ENCODE measurements at places on chromosomes 4 and X. TPM values are rescaled to one million over a fixed set of nuclear protein-coding genes. Genes with fewer than 3 reads are reported as not detected.

- no peaks in the 10 kb centered on the region for H3K4me1 ChIP-seq
- no peak overlapping the region for H3K4me3 ChIP-seq
- no peak for DNase-seq
- H3K27me3 ChIP-seq = no peaks in the 10 kb centered on the region
Observed at GRCh38 chr4:142414366-142414990, 431.6 kb downstream of the INPP4B start.

GRCh38 chr4:101337688-101338087 is 9.6 kb downstream of the PPP3CA start:
- H3K27me3 ChIP-seq = no peaks in the 10 kb centered on the region
- peaks cover 3% of the 10 kb centered on the region for H3K4me1 ChIP-seq

GRCh38 chr4:109432696-109433095 is 919 bp upstream of the SEC24B start:
- no peak for DNase-seq
- H3K27ac ChIP-seq = peak overlapping the region; percentile 97
- peaks cover 15% of the 10 kb centered on the region for H3K4me1 ChIP-seq
- no peaks in the 10 kb centered on the region for H3K27me3 ChIP-seq
- peak overlapping the region; percentile 74 for H3K4me3 ChIP-seq
- no peaks in the 10 kb centered on the region for H3K36me3 ChIP-seq

DNA sequence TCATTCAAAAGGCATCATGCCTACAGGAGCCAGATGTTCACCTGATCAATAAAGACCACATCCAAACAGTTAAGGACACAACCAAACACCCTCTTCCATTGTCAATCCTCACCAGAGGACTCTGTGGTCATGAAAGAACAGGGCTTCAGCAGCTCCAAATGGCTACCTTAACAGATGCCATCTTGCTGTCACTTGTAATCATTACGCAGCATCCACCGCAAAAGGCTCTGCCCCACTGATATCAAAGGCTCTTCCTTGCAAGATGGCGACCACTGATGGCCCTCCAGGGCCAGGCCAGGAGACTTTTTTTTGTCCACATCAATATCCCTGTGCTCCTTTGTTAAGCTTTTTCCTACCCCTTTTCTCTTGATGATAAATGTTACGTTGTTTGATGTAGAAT is 157.4 kb downstream of the DHRSX start:
- DNase-seq = no peak
- H3K36me3 ChIP-seq = no peaks in the 10 kb centered on the region
- no peaks in the 10 kb centered on the region for H3K27me3 ChIP-seq
- no peak overlapping the region for H3K27ac ChIP-seq

DNA sequence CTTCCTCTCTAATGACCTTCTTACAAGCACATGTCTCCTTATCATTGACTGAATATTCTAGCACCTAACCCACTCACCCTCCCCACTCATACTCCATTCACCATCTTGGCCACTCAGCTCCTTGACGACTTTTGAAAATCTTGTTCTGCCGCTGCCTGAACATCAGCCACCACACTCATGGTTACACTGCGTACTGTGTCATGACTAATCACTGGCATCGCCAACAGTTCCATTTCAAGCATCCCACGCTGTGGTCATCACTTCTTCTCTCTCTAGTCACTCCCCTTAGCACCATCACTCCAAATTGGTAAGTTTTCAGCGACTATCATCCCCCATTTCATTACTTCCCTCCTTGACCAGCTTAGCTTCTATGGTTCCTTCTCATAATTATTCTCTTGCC is 352.8 kb downstream of the MAPK10 start:
- H3K4me3 ChIP-seq = no peak overlapping the region
- no peaks in the 10 kb centered on the region for H3K36me3 ChIP-seq
- no peaks in the 10 kb centered on the region for H3K4me1 ChIP-seq
- H3K27ac ChIP-seq = no peak overlapping the region
- no peak for DNase-seq
- no peaks in the 10 kb centered on the region for H3K27me3 ChIP-seq

DNA sequence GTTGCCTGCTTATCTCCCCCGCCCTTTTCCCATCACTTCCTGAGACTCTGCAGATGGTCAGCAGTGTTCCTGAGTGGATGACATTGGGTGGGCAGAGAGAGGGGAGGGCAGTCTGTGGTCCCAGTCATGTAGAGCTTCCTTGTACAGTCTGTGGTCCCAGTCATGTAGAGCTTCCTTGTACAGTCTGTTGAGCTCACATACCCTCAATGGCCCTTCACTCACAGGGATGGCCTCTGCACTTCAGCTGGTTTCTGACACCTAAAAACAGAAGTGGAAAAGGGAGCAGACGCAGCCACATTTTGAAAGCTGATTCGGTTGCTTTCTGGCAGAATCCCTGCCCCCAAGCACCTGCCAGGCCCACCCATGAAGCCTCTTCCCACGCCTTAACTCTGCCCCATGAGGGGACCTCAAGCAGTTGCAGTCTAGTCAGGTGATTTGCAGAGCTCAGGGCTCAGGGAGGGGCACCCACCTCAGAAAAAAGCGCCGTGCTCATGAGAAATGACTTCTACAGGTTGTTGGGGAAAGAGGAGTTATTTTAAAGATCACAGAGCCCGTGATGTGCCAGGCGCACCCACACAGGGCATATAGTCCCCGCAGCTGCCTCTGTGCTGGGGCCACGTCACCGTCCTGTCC is 3.6 kb upstream of the TMEM271 start:
- H3K36me3 ChIP-seq = no peaks in the 10 kb centered on the region
- no peaks in the 10 kb centered on the region for H3K4me1 ChIP-seq
- no peak for DNase-seq
- peaks cover under 1% of the 10 kb centered on the region for H3K27me3 ChIP-seq
- H3K4me3 ChIP-seq = no peak overlapping the region

DNA sequence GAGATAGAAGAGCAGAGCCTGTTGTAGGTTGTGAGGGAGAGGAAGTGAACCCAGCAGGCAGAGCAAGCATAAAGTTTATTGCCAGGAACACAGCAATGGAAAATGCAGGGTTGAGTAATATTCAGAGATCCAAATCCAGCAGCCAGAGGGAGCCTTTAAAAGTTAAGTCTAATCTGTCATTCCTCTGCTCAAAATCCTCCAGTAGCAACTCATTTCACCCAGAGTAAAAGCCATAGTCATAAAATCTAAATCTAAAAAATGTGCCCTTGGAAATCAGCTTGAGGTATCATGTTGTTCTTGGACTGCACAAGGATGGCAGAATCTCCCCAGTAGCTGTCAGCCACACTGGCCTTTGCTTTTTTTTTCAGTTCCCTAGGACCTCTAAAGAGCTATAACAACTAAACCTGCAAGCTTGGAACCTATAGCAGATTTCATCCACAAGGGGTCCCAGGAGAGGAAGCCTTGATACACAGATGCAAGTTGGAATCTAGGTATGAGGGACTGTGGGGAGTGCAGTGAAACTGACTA is 62.9 kb upstream of the FRAS1 start:
- H3K27me3 ChIP-seq = no peaks in the 10 kb centered on the region
- H3K27ac ChIP-seq = no peak overlapping the region
- no peak for DNase-seq
- no peaks in the 10 kb centered on the region for H3K36me3 ChIP-seq
- no peaks in the 10 kb centered on the region for H3K4me1 ChIP-seq
- H3K4me3 ChIP-seq = no peak overlapping the region

GRCh38 chrX:13667919-13668318 is 15.0 kb downstream of the TCEANC start:
- DNase-seq = no peak
- no peaks in the 10 kb centered on the region for H3K36me3 ChIP-seq
- no peak overlapping the region for H3K27ac ChIP-seq
- H3K4me1 ChIP-seq = no peaks in the 10 kb centered on the region

GRCh38 chr4:183842129-183842528 is 63.0 kb upstream of the STOX2 start:
- H3K27me3 ChIP-seq = no peaks in the 10 kb centered on the region
- no peaks in the 10 kb centered on the region for H3K4me1 ChIP-seq
- no peak overlapping the region for H3K4me3 ChIP-seq
- no peak for DNase-seq

DNA sequence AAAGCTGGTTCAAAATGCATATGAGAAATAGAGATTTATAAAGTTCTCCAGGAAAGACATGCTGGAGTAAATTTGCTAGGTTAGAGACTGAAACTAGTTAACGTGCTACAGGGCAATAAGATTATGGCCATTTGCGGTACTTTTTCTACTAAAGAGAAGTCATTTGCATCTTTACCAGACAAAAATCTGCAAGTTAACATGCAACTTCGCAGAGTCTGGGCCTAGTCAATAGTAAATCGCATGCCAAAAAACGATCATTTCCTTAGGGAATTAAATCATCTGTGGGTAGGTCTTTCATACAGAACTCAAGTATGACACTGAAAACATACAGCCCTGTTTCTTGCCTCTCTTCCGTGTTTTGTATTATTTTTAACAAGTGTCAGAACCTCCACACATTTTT is 32.8 kb upstream of the REST start:
- no peaks in the 10 kb centered on the region for H3K36me3 ChIP-seq
- no peak overlapping the region for H3K4me3 ChIP-seq
- H3K27me3 ChIP-seq = no peaks in the 10 kb centered on the region
- no peaks in the 10 kb centered on the region for H3K4me1 ChIP-seq
- DNase-seq = no peak

DNA sequence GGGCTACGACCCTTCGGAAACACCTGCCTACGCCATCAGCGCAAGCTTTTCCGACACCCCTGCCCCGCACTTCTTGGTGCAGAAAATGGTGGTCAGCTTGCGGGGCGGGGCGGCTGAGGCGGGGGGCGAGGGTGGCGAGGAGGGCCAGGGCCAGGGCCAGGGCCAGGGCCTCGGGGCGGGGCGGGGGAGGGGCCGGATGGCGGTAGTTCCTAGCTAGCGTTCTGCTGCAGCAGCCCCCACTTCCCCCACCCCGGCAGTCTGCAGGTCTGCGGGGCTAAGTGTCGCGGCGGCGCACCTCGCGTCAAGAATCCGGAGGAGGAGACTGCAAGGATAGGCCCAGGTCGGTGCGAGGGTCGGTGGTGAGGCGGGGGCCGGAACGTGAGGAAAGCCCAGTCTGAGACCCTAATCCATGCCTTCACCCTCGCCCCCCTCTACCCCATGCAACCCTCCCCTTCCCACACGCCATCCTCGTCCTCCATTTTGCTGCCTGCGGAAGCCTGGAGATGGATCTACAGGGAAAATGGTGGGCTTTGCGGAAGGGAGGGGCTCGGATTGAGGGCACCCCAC is 600 bp downstream of the BEX4 start:
- peak; percentile 37 for DNase-seq
- H3K27me3 ChIP-seq = peaks cover 12% of the 10 kb centered on the region
- H3K27ac ChIP-seq = peak overlapping the region; percentile 26
- no peaks in the 10 kb centered on the region for H3K36me3 ChIP-seq

GRCh38 chrX:138847930-138848329 is 136.4 kb upstream of the FGF13 start:
- H3K27me3 ChIP-seq = no peaks in the 10 kb centered on the region
- no peak overlapping the region for H3K27ac ChIP-seq
- H3K4me3 ChIP-seq = no peak overlapping the region
- H3K36me3 ChIP-seq = no peaks in the 10 kb centered on the region
- DNase-seq = no peak
- no peaks in the 10 kb centered on the region for H3K4me1 ChIP-seq

GRCh38 chrX:65451663-65452062 is 82.9 kb downstream of the LAS1L start:
- no peaks in the 10 kb centered on the region for H3K27me3 ChIP-seq
- H3K4me3 ChIP-seq = no peak overlapping the region
- no peak for DNase-seq
- no peak overlapping the region for H3K27ac ChIP-seq
- H3K36me3 ChIP-seq = no peaks in the 10 kb centered on the region
- H3K4me1 ChIP-seq = no peaks in the 10 kb centered on the region

- no peak overlapping the region for H3K27ac ChIP-seq
- no peak overlapping the region for H3K4me3 ChIP-seq
- no peaks in the 10 kb centered on the region for H3K36me3 ChIP-seq
Observed at GRCh38 chr4:167025670-167026069, 208.6 kb downstream of the SPOCK3 start.

DNA sequence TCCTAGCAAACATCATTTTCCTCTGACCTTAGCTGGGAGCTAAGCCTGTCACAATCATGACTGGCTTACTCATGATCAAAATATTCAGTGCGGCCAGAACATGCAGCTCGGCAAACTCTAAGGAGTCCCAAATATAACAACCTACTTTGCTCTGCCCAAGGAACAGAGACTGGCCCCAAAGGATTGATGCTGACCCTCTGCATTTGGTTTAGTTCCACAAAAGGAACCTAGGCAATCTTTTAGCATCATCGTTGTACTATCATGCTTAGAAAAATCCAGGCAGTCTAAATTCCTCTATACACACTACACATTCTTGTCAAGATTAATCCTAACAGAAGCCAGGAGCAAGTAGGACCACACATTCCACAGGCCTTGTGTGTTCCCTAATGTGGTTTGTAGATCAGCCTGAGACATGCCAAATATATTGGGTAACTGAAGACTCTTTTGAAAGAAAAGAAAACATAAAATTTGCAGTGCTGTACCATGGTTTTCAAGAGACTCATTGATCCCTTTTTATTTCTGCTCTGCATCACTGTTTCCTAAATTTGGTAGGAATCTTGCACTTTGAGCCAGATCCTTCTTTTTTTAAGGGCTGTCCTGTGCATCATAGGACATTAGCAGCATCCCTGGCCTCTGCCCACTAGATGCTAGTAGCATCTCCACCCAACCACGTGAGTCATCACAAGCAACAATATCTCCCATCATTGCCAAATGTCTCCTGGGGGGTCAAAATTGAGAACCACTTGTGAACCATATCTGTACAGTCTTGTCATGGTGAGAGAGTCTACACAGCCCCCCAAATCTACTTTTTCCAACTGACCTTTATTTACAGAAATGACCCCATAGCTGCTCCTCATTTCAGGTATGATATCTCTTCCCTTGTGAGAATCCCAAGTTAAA is 17.6 kb upstream of the CC2D2A start:
- H3K4me1 ChIP-seq = peaks cover 11% of the 10 kb centered on the region
- no peaks in the 10 kb centered on the region for H3K36me3 ChIP-seq
- no peak overlapping the region for H3K27ac ChIP-seq
- no peaks in the 10 kb centered on the region for H3K27me3 ChIP-seq

GRCh38 chrX:36534900-36535299 is 473.3 kb upstream of the FAM47C start:
- H3K4me1 ChIP-seq = no peaks in the 10 kb centered on the region
- H3K27ac ChIP-seq = no peak overlapping the region
- H3K4me3 ChIP-seq = no peak overlapping the region
- DNase-seq = no peak

- no peaks in the 10 kb centered on the region for H3K36me3 ChIP-seq
- DNase-seq = peak; percentile 26
- H3K27me3 ChIP-seq = no peaks in the 10 kb centered on the region
- H3K4me3 ChIP-seq = peak overlapping the region; percentile 40
Observed at GRCh38 chrX:74419864-74420195, 1.5 kb upstream of the SLC16A2 start.

Gene HTR2C
- total RNA-seq = not detected

Gene IL13RA2
- total RNA-seq = 1.5 TPM

Gene PLP2
- total RNA-seq = 24.4 TPM

Gene TRAM1L1
- total RNA-seq = not detected

Gene SYTL5
- total RNA-seq = 2.6 TPM

All from right lobe of liver (tissue), 6 donors.